ENCODE measurements at places on chromosomes 16 and 17. TPM values are rescaled to one million over a fixed set of nuclear protein-coding genes. Genes with fewer than 3 reads are reported as not detected.

Gene LYRM1
- total RNA-seq = 40.3 TPM

Gene PKMYT1
- total RNA-seq = 2.2 TPM

Gene TOP3A
- total RNA-seq = 42.7 TPM

Gene SLC4A1
- total RNA-seq = 0.08 TPM

Gene ZP2
- total RNA-seq = not detected

Gene MT4
- total RNA-seq = not detected

Gene SNAI3
- total RNA-seq = 1.8 TPM

Gene RASD1
- total RNA-seq = 5.8 TPM

Gene CDYL2
- 34.3 TPM for total RNA-seq

Gene C1QTNF1
- total RNA-seq = 108 TPM

Gene DPEP2
- 7.0 TPM for total RNA-seq

Gene FGF11
- total RNA-seq = 3.5 TPM

GRCh38 chr17:50234581-50234980 is 33.1 kb upstream of the COL1A1 start:
- no peak for DNase-seq

- no peak for DNase-seq
These were observed 27.8 kb upstream of the SLFN13 start for GRCh38 chr17:35476283-35476820.

GRCh38 chr17:40515011-40515410 is 13.6 kb upstream of the TNS4 start:
- DNase-seq = no peak

GRCh38 chr17:10435096-10435495 is 13.3 kb upstream of the MYH8 start:
- DNase-seq = no peak

GRCh38 chr17:80824549-80825470 is 166.8 kb upstream of the CHMP6 start:
- DNase-seq = no peak

GRCh38 chr17:65756760-65757159 is 195.3 kb upstream of the AXIN2 start:
- no peak for DNase-seq

DNA sequence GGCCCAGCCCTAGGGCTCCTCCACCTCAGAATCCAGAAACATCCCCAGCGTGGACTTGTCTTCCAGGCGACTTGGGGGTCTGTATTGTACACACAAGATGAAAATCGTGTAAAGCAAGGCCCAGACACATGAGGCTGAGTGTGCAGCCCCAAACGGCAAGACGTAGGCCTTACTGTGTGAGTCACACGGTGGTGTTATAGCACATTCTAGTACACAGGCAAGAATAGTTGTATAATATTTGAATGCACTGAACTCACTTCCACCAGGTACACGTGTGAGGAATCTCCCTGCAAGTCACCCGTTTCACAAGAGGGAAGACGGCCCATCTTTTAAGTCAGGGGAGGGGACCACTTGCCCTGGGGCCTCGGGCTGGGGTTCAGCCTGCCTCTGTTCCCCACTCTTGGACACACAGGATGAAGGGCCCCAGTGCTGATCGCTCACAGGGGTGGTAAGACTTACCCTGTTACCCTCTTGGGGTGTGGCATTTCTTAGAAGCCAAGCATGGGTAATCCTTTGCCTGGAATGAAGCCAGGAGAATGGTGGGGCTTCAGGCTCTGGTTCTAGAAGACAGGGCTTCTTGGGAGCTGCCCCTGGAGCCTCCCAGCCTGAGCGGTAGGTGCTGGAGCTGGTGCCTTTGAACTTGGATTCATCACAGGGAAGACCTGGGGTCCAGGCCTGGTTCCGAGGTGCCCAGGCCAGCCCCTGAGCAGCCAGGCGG is 71.3 kb downstream of the SREBF1 start:
- DNase-seq = no peak

GRCh38 chr16:69784586-69784985 is 22.5 kb downstream of the WWP2 start:
- DNase-seq = no peak

DNA sequence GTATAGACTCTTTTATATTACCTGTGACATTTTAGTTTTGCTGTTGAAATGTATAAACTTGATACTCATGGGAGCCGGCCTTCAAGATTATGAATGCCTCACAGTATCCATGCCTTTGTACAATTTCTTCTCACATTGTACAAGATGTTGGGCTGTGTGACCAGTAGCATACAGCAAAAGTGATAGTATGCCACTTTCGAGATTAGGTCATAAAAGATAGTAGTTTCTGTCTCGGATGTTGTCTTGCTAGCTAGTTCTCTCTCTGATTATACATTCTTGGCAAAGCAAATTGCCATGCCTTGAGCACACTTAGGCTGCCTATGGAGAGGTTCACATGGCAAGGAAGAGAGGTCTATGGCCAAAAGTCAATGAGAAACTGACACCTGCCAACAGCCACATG is 1309.8 kb upstream of the CDH8 start:
- no peak for DNase-seq

DNA sequence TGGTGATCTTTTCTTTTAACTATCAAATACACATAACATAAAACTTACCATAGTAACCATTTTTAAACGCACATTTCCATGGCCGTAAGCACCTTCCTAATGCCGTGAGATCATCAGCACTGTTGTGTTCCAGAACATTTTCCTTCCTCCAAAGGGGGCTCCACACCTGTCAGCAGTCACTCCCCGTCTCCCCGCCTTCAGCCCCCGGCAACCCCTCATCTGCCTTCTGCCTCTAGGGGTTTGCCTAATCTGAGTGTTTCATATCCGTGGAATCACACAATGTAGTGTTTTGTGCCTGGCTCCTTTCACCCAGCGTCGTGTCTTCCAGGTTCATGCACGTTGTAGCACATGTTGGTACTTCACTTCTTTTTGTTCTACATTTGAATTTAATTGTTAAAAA is 350.1 kb upstream of the TNRC6C start:
- no peak for DNase-seq

DNA sequence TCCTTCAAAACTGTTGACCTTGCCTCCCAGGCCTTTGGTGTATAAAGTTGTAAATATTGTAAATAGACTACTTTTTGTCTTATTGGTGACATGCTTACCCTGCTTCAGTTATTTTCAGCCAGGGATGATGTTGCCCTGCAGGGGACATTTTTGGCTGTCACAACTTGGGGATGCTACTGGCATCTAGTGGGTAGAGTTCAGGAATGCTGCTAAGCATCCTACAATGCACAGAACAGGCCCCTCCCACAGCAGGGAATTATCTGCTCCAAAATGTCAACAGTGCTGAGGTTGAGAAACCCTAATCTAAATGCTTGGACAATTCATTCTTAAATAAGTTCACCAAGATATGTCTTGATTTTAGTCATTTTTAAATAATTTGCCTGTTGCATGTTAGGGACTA is 459.8 kb downstream of the PMP22 start:
- DNase-seq = no peak

- DNase-seq = no peak
These were observed 10.8 kb downstream of the ZNF750 start for GRCh38 chr17:82828875-82829487.

DNA sequence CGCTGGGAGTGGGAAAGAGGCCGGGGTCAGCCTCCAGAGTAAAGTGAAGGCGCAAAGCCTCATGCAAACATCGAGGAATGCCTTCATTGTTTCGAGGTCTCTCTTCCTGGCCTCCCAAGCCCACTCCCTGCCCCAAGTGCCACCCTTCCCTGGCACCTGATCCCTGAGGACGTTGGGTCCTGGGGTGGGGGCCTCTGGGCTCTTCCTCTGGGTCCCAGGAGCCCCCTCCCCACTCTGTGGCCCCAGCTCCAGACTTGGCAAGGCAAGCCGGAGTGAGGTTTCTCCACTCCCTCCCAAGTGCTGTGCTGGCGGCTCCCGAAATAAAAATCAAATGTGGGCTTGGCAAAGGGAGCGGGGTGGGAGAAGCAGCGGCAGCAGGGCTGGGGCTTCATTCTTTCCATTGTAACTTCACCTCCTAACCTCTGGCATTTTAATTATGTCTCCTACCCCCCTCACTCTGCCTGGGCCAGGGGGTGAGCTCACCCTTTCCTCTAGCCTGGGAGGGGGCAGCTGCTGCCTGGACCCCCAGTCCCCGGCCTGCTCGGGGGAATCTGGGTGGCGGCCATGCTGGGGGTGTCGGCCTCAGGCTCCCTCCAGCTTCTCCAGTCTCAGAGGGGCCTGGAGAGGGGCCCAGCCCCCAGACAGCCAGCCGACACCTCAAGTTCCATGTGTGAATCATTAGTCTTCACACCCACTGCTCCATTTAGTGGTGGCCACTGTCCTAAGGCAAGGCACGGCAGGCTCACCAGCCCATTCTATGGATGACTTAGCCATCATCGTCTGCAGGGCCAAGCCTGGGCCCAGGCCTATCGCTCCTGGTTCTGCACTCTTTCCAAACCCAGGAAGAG is 14.6 kb upstream of the TMEM92 start:
- DNase-seq = no peak

DNA sequence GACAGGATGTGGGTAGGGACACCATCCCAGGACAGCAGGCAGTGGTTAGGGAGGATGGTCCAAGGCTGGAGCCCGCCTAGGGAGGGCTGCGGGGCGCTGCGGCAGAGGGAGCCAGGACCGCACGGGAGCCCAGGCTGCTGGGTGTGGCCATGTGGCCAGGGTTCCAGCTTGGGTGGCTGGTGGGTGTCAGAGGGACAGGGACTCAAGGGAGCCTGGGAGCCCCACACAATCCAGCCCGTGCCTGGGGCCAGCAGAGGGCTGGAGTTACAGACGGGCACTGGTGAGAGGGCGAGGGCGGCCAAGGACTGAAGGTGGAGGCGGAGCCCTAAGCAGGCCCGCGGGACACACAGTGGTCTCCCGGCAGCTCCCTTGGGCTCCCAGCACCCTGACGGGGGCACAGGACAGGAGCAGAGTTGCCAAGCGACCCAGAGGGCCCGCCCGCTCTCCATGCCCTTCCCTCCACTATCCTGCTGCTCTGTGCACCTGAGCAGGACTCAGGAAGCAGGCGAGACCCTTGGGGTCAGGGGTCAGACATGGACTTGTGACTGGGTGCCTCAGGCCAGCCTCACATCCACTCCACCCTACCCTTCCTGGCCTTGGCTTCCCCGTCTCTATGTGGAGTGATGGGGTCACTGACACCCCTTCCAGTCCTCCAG is 7.1 kb downstream of the MRPL28 start:
- DNase-seq = no peak

- no peak for DNase-seq
These were observed 3.9 kb upstream of the TRPV1 start for GRCh38 chr17:3613124-3613523.

DNA sequence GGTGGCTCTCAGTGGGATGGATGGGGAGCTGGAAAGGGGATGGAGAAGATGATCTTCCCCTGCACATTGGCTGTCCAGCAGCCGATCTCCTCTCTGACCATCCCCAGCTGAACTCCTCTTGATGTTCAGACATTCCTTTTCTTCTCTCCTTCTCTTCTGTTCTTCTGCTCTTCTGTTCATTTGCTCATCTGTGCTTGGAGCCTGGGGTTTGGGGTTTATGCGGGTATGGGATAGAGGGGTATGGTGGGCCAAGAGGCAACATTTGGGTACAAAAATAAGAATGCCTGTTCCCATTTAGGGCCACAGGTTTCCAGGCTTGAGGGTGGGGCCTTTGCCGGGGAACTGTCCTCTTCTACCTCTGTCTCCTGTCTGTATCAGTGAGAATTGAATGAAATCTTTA is 205.4 kb upstream of the XYLT1 start:
- no peak for DNase-seq

DNA sequence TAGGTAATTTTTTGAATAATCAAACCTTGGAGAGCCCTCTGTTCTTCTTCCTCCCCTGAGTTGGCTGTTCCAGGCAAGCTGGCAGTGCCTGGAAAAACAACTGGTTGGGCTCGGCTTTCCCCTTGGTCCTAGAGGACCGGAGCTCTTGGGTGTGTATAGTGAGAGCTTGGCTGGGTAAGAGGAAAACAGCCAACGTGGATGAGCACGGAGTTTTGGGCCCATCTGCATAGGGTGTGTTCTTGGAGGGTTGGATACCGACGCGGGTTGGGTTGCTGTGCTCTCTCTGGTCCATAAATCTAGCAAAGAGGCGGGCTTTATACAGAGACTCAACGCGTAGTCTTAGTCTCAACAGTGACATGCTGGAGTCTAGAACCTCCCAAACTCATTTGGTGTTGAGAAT is 23.2 kb downstream of the ITGB3 start:
- DNase-seq = peak; percentile 71

DNA sequence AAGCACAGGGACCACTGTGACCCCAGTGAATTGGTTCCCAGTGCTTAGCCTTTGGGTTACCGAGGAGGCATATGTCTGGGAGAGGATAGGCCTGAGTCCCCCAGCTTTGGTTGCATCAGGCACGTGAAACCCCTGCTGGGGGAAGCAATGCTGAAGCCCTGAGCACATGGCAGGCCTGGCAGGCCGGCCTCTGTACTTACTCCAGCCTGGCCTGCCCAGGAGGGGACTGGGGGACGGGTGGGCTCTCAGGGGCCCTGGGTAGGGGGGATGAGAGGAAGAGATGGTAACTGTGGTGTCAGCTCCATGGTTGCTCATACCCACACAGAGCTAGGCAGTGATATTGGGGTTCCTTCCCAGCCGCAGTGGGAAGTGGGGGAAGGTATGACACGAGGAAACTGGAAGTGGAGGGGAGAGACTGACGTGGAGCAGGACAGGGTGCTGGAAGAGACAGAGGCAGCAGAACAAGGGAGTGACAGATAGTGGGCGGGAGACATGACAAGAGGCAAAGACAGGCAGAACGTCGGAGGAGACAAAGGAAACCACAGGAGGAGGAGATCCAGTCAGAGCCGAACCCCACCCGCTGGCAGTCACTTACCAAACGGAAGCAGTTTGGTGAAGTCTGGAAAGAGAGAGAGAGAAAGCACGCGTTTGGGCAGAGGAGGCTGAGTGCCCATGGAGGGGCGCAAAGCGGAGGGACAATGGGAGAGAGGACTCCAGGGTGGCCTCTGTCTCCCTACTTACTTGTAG is 9.1 kb downstream of the TMEM208 start:
- no peak for DNase-seq

- no peak for DNase-seq
These were observed 2.0 kb downstream of the TTYH2 start for GRCh38 chr17:74215342-74215727.

GRCh38 chr17:40477796-40478195 is 23.6 kb downstream of the TNS4 start:
- DNase-seq = no peak

DNA sequence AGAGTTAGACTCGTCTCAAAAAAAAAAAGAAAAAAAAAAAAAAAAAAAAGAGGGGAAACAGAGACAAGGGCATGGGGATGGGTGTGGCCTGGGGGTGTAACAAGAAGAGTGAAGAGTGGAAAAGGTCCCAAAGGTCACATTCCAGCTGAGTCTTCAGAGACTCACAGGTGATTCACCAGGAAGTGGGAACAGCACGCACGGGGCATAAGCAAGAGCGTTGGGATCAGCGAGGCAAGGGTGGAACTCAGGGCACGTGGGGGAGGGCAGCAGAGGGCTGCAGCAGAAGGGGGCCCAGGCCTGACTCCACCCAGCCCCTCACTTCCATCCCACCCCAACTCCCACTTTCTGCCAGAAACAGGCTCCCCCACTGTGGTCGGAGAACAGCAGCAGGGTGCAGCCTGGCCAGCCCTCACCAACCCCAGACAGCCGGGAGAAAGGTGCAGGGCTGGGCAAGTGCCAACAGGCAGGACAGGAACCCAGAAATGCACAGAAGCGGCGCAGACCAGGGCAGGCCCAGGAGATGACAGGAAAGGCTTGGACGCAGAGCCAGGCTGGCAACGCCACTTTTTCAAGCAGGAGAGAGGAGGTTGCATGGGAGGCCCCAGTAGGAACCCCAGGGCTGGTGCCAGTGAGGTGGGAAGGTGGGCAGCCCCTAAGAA is 3.3 kb downstream of the MEAK7 start:
- peak; percentile 87 for DNase-seq

- DNase-seq = no peak
These were observed 40.6 kb downstream of the SNX11 start for GRCh38 chr17:48148029-48148770.

GRCh38 chr17:63442549-63443035 is 3.5 kb downstream of the CYB561 start:
- no peak for DNase-seq

Data from ureter (tissue), 1 donor.